Stimulated activated CD4-positive, alpha-beta T cell treated with anti-CD3 and anti-CD28 coated beads, TNF-alpha, amount 100 ng/mL, for 24 hours (primary cell): ENCODE measurements at places on chromosomes 5 and 9.

GRCh38 chr5:158852622-158853021 is 247.1 kb downstream of the EBF1 start:
- DNase-seq, result no peak

GRCh38 chr5:143118222-143118621 is 285.3 kb downstream of the NR3C1 start:
- DNase-seq, result no peak

- no peak for DNase-seq
These were observed 471.9 kb upstream of the RGMB start for GRCh38 chr5:98301547-98301946.

- DNase-seq, result no peak
These were observed 74.7 kb downstream of the HAPLN1 start for GRCh38 chr5:83645936-83646335.

GRCh38 chr9:117616431-117616831 is 87.8 kb upstream of the TLR4 start:
- DNase-seq, result no peak

GRCh38 chr9:75504721-75505120 is 385.8 kb upstream of the PCSK5 start:
- DNase-seq, result no peak

DNA sequence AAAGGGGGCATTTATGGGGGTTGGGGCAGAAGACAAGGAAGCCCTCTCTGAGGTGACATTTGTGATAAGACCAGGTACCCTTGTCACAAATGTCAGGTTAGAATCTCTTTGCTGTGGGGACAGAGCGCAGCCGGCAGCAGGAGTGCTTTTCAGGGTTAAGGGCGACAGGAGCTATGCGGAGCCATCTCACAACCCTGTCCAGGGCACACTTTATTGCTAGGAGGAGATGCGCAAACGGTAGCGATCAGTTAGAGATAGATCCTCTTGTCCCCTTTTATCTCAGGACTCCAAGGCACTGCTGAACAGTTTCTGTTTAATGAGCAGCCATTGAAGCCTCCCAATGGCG is 438 bp upstream of the LAMC3 start:
- no peak for DNase-seq

- peak; percentile 48 for DNase-seq
These were observed at the start of gene TRIO for GRCh38 chr5:14142827-14143545. TRIO (plus strand) TSS chr5:14143342; CDS start chr5:14143726, 384 bp downstream.

GRCh38 chr5:88952996-88953643 is 70.1 kb upstream of the MEF2C start:
- no peak for DNase-seq

DNA sequence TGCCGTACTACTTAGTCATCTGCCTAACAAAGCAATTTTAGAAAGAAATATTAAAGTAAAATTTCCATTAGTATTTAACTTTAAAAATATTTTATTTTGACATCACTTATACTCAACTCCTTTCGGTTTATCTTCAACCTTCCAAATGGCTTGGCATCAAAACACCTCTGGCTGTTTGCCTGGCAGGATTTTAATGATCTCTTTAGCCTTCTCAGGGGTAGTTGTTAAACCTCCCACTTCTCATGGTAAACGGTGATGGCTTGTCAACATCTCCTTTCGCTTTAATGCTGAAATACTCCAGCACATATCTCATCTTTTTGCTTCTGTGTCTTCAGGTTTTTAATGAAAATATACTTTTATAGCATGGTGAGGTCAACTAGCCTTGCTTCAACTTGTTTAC is 747.1 kb downstream of the CETN3 start:
- DNase-seq, result no peak

DNA sequence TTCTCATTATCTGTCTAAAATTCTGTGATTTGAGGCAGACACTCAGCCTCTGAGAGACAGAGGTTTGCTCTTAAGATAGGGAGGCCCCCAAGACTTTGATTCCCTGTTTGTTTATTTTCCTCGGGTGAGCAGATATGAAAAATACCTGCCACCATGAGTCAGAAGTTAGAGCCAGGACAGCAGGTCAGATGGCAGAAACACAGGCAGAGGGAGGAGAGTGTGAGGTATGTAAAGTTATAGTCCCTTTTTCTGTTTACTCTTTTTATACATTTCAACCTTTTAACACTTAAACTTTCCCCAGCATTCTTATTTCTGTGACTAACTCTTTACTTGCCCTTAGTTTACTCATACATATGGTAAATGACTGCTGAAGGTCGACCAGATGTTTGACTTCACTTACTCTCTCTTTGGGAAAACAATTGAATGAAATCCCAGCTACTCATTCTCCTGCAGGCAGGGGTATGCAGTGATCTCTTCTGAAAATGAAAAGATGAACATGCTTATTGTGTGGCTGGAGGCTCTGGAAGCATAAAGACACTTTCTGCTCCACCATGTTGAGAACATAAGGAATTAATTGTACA is 383.8 kb downstream of the NTRK2 start:
- no peak for DNase-seq

GRCh38 chr5:78699552-78700153 is 51.1 kb upstream of the LHFPL2 start:
- DNase-seq, result no peak

DNA sequence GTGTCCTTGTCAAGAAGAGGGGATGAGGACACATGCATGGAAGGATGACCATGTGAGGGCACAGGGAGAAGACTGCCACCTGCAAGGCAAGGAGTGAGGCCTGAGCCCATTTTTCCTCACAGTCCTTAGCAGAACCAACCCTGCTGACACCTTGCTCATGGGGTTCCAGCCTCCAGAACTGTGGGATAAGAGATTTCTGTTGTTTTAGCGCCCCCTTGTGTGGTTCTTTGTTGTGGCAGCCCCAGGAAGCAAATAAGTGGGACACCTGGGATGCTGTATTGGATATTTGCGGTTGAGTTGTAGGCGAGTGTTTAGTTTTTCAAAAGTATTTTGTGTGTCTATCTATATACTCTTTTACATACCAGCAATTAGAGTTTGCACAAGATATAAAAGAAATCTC is 206.4 kb downstream of the NXNL2 start:
- DNase-seq, result no peak

- no peak for DNase-seq
These were observed 77.2 kb downstream of the HMGCR start for GRCh38 chr5:75414241-75414640.

DNA sequence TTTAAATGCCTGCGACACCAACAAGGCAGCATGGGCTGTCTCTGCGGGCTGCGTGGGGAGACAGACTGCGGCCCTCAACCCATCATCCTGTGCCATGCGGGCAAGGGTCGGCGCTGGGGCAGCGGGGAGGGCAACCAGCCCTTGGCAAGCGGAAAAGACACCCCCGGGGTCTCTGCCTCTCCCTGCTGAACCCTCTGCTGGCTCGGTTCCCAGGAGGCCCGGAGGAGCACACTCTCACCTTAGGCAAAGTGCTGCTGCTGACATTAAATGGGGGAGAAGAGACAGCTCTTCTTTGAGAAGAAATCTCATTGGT is 129.6 kb upstream of the PPP1R26 start:
- DNase-seq, result no peak

DNA sequence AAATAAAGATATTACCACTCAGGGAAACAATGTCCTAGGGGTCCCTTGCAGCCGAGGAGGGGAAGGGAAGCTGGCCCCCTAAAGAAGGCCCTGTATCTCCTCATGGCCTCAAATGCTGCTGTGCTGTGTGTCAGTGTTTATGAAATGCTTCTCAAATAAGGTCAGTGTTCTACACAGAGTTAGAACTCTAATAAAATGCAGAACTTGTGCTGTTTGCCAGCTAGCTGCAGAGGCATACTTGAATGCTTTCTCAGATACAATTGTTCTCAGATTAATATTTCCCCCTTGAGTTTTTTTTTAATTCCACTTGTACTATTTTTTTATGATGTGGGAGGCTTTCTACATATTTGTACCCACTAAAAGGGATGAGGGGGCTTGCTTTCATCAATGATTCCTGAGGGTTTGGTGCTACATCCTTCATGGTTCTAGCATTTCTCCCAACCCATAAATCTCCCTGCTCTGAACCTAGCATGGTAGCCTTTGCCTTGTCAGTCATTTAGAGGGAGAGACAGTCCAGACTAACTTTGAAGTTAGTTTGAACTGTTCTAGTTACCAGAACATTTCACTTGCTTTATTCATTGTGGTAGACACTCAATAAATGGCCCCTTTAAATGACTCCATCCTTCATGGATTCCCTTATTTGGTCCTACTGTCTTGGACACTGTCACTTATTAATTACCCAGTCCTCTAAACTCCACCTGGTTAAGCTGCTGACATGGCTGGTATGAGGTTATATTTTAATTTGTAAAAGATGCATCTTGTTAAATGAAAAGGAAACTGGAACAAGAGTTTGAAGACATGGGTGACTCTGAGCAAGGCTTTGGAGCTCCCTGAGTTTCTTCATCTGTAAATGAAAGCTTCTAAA is 12.6 kb downstream of the SLIT3 start:
- DNase-seq, result no peak

GRCh38 chr9:567128-567746 is 274.3 kb upstream of the DMRT1 start:
- DNase-seq, result no peak

DNA sequence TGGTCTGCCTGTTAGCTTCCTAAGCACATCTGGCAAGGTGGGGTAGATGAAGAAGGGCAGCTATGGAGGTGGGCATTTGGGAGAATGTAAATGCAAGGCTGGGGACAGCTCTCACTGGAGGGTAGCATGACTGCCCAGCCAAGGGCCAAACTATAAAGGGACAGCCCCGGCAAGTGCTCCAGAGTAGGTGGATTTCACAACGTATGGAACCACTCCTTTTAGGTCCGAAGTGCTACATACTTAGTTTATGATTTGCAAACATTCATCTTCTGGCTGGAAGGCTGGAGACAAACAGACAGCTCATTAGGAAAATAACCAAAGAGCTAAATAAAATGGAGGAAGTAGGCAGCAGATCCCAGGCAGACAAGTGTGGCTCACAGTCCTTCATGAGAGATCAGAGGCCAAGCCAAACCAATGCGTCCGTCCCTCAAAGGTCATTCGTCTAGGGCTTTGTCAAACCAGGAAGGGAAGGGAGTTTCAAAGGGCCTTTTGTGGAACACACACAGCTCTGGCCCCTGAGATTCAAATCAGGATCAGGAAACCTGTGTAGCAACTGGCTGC is 42.5 kb upstream of the GLRX start:
- no peak for DNase-seq

DNA sequence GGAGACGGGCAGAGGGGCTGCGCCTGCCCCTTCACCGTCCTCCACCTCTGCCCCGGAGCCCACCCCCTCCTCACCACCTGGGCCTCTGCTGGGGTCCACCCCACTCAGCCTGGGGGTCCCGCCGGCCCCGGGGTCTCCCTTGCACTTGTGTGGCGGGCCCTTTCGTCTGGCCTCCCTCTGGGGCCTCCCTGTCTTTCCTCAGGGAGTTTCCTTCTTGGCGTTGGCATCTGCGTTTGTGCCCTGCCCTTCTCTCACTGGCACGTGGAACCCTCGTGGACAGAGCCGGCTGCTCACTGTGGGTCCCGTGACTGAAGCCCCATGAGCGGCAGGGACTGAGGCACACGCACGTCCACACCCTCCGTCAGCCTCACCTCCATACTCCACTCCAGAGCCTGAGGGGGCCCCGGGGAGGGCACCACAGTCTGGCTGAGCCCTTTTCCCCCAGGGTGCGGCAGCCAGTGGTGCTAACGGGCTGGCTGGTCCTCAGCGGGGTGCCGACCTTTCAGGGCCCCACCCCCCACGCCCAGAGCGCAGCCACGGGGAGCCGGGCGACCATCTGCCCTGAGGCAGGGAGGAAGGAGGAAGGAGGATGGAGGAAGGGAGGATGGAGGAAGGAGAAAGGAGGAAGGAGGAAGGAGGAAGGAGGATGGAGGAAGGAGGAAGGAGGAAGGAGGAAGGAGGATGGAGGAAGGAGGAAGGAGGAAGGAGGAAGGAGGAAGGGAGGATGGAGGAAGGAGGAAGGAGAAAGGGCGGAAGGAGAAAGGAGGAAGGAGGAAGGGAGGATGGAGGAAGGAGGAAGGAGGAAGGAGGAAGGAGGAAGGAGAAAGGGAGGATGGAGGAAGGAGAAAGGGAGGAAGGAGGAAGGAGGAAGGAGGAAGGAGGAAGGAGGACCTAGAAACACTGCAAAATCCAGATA is 53.0 kb upstream of the NRARP start:
- DNase-seq, result no peak

- no peak for DNase-seq
These were observed 31.9 kb upstream of the GOLPH3 start for GRCh38 chr5:32206053-32206452.
